ENCODE measurements at places on chromosomes 13 and 19.

DNA sequence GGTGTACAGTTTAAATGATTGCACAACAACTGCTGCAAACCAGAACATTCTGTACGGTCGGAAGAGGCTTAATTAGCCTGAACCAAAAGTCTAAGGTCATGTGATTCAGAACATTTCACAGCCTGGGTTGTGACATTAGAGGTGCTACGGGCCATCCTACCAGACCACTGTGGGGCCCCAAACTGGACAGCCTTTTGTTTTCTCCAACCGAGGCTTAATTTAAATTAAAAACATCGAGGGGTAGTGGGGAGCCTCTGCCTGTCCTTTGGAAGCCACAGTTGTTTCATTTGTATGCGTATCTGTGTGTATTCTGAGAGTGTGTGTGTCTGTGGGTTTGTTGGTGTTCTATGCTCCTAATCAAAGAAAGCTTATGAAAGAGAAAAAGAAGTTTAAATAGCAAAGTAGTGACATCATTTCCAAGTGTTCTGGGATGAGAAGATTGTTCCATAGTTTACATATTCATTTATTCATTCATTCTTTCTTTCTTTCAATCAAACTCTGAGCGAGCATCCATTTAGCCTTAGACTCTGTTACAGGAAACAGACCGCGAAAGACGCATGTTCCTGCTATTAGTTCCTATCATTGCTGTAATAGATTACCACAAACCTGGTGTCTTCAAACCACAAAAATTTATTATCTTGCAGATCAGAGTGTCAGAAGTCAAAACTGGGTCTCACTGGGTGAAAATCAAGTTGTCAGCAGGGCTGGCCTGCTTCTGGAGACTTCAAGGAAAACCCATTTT, 444.8 kb downstream of the FOXO1 start:
- DNase-seq: peak; percentile 76

DNA sequence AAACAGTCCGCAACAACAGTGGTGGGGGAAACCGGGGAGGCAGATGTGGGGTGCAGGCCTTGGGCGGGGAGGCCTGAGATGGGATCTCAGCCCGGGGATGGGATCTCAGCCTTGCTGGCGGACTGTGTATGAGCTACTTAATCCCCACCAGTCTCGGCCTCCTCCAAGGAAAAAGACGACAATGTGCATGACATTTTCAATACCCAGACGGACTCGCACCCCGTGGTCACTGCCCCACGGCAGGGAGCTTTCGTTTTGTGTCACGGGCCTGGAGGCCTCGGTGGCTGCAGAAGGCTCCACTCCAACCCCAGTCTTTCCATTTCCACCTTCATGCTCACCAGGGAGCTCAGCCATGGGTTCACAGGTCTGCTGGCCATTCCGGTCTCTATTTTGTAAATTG, 25.5 kb downstream of the GRTP1 start:
- no peak for DNase-seq

GRCh38 chr19:47650700-47651099, 41.8 kb downstream of the BICRA start:
- no peak for DNase-seq

DNA sequence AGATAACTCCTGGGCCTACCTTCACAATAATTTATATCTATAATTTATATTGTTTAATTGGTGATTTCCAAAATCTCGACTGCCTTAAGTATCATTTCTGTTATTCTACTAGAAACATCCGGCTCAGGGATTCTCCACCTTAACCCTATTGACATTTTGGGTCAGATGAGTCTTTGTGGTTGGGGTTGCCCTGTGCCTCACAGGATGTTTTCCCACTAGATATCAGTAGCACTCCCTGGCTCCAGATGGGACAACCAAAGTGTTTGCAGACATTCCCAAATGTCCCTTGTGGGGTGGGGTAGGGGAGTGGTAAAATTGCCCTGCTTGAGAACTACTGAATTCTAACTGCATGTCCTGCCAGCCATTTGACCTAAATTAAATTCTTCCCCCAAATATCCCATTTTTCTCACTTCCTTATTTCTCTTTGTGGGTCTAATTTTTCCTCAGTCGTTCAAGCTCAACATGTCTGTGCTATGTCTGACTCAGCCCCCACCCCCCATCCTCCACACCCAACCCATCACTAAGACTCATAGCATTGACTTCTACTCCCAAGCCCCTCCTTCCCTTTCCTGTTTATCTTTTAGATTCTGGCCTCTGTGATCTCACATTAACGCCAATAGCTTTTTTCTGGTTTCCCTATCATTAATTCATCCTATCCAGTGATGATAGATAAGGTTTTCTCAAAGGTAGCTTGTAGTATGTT, 545.1 kb downstream of the EFNB2 start:
- DNase-seq: no peak

Data from astrocyte of the hippocampus (primary cell).